ENCODE measurements at places on chromosomes 6 and 20.
A peak's percentile ranks its signal among the peaks of the same experiment; 100 is the strongest.

DNA sequence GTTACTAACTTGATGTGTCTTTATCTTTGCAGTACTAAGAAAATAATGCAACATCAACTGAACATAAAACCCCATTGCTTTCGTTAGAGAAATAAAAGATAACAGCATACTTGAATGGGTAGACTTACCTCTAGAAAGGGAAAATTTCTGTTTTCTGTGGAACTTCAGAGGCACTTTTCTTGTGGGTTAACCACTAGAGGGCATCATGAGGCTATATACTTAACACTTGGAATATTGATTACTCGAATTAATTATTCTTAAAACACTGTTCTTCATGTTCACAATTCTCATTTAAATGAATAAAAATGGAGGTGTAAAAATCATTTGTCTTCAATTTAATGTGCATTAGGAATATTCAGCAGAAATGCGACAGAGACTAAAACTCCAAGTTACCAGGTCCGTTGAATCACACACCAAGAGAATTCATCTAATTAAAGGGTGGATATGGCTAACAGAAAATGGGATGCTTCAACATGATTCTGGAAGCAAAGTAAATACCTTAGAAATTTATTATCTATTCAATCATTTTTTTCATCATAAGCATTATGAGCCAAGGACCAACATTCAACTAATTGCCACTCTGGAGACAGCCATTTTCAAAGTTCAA is 330.8 kb upstream of the PREP start:
- DNase-seq = no peak

DNA sequence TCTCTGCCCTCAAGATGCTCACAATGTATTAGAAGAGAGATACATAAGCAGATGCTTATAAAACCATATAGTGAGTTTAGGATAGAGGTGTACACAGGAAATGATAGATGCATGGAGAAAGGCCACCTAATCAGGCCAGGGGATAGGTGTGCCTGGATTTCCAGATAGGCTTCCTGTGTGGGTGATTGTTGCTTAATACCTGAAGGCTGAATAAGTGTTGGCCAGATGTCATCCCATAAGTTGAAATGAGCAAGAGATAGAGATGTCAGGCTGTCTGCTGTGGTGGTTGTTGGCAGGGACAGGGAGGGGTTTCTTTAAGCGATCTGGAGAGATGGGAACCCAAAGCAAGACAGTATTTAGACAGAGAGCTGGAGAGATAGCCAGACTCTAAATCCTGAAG is 109.8 kb upstream of the SGK1 start:
- DNase-seq = no peak

GRCh38 chr6:5783584-5784089 is 223.1 kb downstream of the NRN1 start:
- no peak for DNase-seq

GRCh38 chr6:111642463-111643158 is 36.9 kb upstream of the TRAF3IP2 start:
- peak; percentile 36 for DNase-seq
